ENCODE measurements at places on chromosomes 2 and 18. TPM values are rescaled to one million over a fixed set of nuclear protein-coding genes. Genes with fewer than 3 reads are reported as not detected.

The ANKRD36C gene
- polyA plus RNA-seq, result 4.5 TPM

The IL18R1 gene
- polyA plus RNA-seq, result 1.5 TPM

The ATP8B1 gene
- 10.2 TPM for polyA plus RNA-seq

The PIEZO2 gene
- polyA plus RNA-seq, result 7.8 TPM

The CYBRD1 gene
- 248 TPM for polyA plus RNA-seq

The RMC1 gene
- polyA plus RNA-seq, result 22.9 TPM

The RGPD4 gene
- polyA plus RNA-seq, result not detected

The REG3A gene
- not detected for polyA plus RNA-seq

The KCNJ3 gene
- 0.10 TPM for polyA plus RNA-seq

The PLGLB2 gene
- not detected for polyA plus RNA-seq

The CPLX4 gene
- not detected for polyA plus RNA-seq

The RUFY4 gene
- polyA plus RNA-seq, result 0.57 TPM

The KCNJ13 gene
- polyA plus RNA-seq, result not detected

The NCKAP5 gene
- 1.3 TPM for polyA plus RNA-seq

The FEV gene
- polyA plus RNA-seq, result not detected

The TGFA gene
- polyA plus RNA-seq, result 0.36 TPM

The LRRC30 gene
- not detected for polyA plus RNA-seq

The MTERF4 gene
- polyA plus RNA-seq, result 60.7 TPM

The NOL4 gene
- 0.08 TPM for polyA plus RNA-seq

The KIAA2012 gene
- 0.10 TPM for polyA plus RNA-seq

The ELAC1 gene
- 6.8 TPM for polyA plus RNA-seq

The REG1B gene
- not detected for polyA plus RNA-seq

The BOLL gene
- not detected for polyA plus RNA-seq
